ENCODE measurements at places on chromosomes 6 and 20.

DNA sequence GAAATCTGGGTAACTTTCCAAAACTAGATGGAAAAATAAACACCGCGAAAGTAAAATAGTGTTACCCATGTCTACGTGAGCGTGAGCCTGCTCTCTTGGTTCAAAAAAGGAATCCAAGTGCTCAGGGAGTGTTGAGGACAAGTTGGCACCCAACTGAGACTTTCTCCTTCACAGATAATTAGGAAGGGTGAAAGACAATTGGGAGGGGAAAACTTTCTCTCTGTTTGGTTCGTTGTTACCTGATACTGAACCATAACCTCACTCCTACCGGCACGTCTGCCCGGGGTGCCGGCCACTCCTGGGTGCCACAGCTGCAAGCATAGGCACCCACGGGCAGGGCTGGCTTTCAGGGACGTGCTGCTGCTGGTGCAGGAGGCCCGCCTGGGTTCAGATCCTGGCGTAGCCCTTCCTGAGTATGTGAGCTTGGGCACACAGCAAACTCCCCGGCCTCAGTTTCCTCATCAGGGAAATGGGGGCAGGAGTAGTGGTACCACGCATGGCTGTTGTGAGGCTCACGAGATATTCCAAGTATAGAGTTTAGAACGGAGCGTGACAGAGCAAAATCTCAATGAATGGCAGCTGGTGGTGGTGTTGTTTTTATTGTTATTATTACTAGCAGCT is 38.2 kb upstream of the PMEPA1 start:
- DNase-seq, result peak; percentile 15

DNA sequence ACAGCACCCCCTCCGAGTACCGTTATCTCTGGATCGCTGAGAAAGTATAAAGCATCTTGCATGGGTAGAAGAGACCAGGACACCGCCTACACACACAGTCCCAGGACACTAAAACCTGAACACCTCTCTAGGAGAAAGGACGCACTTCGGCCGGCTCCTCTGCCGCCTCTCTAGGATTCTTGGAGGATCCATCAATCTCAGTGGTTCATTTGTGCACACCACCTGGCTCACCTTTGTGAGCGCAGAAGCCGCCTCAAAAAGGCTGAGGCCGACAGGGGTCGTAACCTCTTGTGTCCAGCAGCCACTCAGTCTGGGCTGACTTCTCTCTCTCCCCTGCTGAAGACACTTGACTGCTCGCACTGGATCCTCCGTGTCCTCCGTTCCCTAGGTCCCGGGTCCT is 13.5 kb downstream of the ZSCAN23 start:
- DNase-seq, result no peak

DNA sequence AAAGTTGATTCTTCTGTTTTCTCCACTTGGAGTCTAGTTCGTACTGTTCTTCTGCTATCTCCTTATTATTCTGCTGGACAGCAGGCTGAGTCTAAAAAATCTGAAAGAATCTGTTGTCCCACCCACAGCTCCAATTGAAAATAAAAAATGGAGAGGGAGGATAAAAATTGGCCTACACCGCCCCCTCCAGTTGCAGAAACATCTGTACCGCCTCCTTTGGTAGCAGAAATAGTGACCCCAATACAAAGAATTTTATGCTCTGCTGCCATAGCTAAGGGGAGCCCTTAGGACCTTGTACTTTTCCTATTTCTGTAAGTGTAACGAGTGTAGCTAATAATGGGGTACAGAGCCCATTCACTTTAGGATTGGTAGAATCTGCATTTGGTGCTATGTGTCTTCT is 4.9 kb upstream of the FKBP1A start:
- peak; percentile 42 for DNase-seq

DNA sequence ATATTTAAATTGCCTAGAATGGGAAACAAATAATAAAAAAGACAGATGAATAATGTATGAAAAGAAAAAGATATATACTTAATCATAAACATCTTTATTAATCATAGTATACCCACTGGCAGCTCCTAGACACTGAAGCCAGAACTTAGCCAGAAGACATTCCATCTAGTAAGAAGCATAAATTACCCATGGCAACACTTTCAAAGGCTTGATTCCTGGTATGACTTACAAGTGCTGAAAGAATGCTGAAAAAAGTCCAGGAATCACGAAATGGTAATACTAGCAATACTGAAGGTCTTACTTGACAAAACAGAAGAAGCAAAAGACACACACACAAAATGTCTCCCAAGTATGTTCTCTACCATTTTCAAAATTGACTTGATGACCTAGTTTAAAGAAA is 38.0 kb downstream of the RWDD2A start:
- DNase-seq, result no peak

- DNase-seq, result peak; percentile 33
Observed at GRCh38 chr6:139927236-139927635, 552.8 kb upstream of the CITED2 start.

DNA sequence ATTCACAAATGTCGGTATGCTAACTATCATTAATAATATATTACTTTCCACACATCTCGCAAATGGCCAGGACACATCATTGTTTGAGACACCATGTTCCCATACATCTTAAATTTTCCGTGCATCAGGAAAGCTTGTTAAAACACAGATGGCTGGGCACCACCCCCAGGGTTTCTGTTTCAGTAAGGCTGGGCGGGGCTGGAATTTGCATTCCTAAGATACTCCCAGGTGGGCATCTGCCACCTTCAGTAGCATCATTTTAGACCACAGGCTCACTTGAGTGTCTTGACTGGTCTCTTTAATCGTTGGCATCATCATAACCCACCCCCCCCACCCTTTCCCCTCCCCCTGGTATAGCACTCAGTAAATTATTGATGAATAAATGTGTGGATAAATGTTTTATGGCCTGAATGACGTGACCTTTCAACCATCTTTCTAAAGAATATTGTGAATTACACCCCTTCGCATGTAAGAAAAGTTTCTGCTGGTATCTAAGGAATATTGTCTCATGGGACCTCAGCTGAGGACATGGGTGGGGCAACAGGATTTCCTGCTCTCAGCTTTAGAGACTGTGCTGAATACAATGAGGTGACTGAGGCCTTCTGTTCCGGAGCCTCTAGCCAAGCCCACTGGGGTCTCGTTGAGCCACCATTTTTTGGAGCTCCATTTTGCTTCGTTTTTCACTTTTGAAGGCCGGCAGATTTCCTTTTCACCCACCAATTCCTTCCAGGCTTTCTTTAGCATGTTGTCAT is 124.1 kb upstream of the NEDD9 start:
- DNase-seq, result no peak

Data from hematopoietic multipotent progenitor cell treated with erythropoietin and hydrocortisone succinate and interleukin-3 and kit ligand, for 4 days (in vitro differentiated cells).